ENCODE measurements at places on chromosomes 7 and 10.

GRCh38 chr7:132407764-132408163 is 168.5 kb downstream of the PLXNA4 start:
- no peak for DNase-seq

DNA sequence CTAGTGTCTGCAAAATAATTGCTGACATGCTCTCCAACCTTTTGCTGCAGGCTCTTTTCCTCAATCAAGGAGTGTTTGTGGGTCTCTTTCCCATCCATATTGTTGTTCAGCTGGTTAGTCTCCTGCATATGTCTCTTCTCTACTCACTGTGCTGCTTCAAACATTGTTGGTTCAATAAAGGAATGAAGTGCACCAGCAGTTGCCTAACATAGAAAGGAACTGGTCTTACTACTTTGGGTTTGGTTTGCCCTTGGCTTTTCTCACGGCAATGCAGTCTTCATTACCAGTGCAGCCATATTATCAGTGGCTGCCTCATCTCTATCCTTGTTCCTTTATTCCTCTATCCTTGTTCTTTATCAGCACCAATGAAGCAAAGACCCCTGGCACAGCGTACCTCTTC is 169.7 kb upstream of the TPK1 start:
- no peak for DNase-seq

- DNase-seq = no peak
These were observed 94.1 kb upstream of the PCBD1 start for GRCh38 chr10:70982443-70982842.

GRCh38 chr7:105521027-105521716 is 899 bp downstream of the PUS7 start:
- DNase-seq = peak; percentile 51

GRCh38 chr7:33157781-33158180 is 28.4 kb downstream of the BBS9 start:
- no peak for DNase-seq

DNA sequence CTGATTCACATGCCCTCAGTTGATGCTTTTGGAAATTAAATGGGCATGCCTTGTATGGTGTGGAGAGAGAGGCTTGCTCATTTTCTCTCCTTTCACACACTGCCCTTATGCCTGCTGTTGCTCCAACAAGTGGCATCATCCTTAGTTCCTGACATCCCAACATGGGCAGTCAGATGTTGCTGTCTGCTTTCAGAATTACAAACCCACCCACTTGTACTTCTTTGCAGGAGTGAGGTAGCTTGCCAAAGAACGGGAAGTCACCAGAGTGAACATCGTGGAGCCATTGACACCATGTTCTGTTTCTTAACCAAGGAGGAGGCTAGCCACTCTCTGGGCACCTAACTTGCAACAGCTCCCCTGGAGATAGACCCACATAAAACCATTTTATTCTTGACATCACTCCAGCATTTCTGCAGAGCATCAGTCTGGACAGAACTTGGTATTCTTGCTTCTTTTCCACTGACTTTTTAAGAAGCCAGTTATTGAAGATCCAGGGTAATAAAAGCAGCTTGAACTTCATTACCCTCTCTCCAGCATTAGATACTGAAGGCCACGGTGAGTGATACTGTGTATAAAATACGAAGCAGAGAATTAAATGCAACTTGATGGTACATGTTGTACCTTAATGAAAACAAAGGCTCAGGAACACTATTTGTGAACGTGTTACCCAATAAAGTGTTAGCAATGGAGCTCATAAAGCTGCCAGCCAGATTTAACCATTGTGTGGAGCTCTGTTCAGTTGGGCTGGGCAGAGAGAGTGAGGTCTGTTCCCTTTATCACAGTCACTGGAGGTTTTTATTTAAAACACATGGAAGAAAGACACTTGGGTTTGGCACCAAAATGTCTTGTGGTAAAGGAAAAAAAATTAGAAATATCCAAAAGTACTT is 195.8 kb upstream of the HABP2 start:
- DNase-seq = no peak

DNA sequence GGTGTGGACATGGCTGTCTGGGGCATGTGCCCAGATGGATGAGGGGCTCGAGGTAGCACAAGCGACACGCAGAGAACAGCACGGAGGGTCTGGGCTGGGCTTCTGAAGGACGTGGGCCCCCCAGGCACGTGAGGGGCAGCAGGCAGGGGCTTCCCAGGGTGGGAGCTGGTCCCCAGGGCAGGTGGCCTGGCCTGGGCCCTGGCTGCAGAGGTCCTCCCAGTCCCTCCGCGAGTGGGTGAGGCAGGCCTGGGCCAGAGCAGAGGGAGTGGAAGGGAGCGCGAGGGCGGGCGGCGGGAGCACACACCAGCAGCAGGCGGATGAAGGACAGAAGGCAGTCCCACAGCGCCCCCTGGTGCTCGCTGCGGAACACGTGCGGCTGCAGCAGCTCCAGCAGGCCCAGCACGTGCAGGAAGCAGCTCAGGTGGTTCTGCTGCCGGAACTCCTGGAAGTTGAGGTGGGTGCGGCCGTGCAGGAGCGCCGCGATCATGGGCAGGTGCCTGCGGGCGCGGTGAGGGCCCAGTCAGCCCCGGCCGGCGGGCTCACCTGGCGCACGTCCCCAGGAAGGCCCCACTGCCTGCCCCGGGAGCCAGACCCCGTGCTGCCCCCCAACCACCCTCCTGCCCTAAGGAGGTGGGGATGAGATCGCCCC is 14.7 kb upstream of the MICALL2 start:
- DNase-seq = peak; percentile 86

- no peak for DNase-seq
These were observed 311.2 kb downstream of the RNLS start for GRCh38 chr10:88271761-88272543.

DNA sequence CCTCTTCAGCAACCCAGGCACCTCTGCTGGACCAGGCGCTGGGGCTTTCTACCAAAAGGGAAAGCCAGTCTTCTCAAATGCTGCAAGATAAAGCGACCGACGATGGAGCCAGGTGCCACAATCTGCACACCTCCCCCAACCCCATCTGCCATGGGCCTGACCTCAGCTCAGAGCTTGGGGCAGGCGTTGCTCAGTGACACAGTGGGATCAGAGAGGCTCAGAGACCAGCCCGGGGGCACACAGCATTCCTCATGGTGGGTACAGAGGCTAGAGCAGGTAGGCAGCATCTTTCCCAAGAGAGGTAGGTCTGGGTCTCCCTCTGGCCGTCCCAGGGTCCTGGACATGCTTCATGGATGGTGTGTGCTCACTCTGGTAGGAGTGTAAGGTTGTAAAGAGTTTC is 56.3 kb downstream of the ZMIZ1 start:
- no peak for DNase-seq

DNA sequence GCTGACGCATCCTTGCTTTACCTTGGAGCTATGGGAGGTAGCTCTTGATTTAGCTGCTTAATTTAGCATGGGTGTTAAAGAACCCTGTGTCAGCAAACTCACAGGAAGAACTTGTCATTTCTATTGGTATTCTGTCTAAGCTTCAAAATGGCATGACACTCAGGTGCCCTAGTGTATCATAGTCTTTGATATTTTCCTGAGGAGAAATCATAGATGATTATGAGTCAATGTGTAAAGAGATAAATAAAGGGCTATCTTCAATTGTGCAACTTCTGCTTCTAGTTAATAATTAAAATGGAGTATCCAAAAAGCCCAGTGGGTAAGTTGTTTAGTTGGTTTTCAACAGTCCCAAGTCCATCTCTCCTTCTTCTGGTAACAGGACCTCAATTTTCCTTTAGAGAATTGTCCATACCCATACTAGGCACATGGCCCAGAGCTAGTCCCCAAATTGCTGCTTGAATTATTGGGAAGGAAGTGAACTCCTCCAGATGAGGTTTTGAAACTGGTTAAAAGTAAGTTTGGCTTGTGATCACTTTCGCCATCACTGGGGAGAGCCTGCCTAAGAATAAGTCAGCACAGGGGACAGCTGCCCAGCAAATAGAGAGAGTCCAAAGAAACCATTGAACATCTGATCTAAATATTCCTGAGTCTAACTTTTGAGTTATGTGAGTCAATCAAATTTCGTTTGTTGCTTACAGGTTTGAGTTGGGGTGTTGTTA is 169.0 kb upstream of the PHYHIPL start:
- DNase-seq = no peak

- DNase-seq = no peak
These were observed 729.9 kb downstream of the ZWINT start for GRCh38 chr10:55631071-55631654.

GRCh38 chr7:75669579-75669978 is 69.2 kb downstream of the HIP1 start:
- no peak for DNase-seq

GRCh38 chr10:27664461-27664860 is 81.2 kb downstream of the MKX start:
- no peak for DNase-seq

- no peak for DNase-seq
These were observed 10.4 kb downstream of the RAPGEF5 start for GRCh38 chr7:22346383-22347107.

DNA sequence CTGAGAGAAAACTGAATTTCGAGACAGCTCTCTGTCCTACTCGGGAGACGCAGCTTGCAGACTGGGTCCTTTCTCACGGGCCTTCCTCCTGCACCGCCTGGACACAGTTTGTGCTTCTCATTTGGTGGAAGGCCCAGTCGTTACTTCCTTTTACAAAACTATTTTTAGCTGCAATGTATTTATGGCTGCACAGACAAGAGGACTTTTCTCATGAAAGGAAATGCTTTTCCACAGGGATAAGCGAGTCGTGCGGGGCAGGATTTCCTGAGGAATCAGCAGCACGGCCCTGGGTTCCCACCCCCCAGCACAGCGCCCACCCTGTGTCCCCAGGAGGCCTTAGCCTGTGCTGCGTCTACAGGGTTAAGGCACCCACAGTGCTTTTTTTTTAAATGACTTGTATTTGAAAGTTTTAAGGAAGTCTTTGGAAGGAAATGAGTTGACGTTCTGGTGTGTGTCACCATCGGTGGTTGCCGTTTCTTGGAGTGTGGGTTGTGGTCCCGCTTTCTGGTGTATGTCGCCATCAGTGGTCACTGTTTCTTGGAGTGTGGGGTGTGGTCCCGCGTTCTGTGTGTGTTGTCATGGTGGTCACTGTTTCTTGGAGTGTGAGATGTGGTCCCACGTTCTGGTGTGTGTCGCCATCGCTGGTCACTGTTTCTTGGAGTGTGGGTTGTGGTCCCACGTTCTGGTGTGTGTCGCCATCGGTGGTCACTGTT is 50.9 kb downstream of the INPP5A start:
- DNase-seq = peak; percentile 22

DNA sequence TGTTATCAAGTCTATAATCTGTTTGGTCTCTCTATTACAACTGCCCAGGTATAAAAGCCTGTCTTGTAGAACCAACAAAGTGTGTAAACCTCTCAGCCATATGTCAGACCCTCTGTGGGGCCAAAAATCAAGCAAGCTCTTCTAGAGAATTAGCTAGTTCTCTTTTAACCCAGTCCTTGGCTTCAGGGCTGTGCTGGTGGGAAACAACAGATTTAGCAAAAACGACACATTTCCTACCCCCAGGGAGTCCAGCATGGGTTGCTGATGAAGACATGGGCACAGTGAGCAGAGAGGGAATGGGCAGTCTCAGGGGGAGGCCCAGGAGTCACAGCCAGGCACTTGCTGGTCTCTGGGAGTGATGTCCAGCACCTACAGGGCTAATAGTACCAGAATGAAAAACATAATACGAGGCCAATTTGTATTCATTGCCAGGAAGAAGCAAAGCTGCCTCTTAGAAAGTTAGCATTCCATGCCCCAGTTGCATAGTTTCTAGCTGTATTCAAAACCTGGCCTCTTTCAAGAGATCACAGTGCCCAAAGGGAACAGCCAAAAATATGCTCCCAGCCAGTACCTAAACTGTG is 80.1 kb downstream of the FRMD4A start:
- DNase-seq = no peak

Measured in activated T-cell treated with anti-CD3 and anti-CD28 coated beads, Interleukin-2, amount 50 U/mL, for 1 hour (primary cell).